Fibroblast of lung (primary cell): ENCODE measurements at places on chromosomes 6 and 20. TPM values are rescaled to one million over a fixed set of nuclear protein-coding genes. Genes with fewer than 3 reads are reported as not detected.

DNA sequence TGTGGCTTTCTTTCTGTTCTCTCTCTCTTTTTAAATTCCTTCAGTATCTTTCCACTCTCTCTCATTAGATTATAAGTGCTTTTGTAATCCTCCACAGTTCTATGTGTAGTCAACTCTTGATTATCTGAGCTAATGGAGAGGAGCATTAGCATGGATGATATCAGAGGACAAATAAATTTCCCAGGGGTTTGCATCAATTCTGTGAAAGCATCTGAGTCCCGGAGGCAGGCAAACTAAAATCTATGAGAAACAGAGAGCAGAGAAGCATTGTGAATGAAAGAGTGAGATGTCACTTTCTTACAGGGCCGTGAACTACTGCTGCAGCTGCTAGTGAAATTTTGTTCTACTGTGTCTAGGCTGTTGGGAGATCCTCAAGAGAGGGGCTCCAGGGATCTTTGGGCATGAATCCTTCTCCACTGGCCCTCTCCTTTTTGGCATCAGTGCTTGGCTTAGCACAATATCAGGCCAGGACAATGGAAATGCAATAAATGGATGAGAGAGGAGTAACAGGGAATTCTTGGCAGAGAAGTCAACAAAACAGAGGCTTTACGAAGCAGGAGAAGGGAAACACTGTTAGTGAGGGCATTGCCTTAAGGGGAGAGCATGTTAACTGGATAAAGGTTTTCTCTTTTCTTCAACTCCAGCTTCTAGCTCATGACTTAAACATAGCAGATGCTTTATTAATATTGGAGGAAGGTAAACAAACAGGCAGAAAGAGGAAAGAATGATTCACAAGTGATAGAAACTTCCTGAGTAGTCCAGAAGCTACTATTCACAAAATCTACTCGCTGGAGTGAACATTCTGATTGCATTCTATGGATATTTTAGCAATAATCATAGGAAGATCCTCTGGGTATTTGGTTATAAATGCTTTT lies 847.0 kb upstream of the MAP3K7 start:
- DNase-seq: peak; percentile 1

The PDSS2 gene
- 13.8 and 14.4 TPM in 2 replicates for polyA plus RNA-seq

DNA sequence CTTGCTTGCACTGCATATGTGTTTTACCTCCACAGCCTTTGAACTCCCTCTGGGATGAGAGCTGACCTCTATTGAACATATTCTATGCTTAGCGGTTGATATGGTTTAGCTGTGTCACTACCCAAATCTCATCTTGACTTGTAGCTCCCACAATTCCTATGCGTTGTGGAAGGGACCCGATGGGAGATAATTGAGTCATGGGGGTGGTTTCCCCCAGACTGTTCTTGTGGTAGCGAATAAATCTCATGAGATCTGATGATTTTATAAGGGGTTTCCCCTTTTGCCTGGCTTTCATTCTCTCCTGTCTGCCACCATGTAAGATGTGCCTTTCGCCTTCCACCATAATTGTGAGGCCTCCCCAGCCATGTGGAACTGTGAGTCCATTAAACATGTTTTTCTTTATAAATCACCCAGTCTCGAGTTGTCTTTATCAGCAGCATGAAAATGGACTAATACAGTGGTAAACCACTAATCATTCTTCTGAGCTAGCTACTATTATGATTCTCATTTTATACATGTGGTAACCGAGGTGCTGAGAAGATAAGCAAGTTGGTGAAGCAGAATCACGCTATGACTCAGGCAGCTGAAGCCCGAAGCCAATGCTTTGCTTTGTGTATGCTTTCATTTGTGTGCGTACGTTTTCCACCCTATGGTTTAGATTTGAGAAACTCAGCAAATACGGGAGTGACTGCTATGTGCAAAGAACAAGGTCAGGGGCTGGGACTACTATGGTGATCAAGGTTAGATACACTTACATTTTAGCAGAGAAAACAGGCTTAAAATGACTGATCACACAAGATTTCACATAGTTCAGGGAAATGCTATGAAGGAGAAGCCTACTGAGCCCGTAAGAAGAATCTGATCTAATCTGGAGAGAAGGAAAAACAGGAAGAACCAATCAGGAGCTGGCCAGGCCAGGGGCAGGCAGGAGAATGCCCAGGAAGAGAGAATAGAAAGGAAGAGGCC lies 363.5 kb downstream of the ESR1 start:
- peak; percentile 97 for DNase-seq

DNA sequence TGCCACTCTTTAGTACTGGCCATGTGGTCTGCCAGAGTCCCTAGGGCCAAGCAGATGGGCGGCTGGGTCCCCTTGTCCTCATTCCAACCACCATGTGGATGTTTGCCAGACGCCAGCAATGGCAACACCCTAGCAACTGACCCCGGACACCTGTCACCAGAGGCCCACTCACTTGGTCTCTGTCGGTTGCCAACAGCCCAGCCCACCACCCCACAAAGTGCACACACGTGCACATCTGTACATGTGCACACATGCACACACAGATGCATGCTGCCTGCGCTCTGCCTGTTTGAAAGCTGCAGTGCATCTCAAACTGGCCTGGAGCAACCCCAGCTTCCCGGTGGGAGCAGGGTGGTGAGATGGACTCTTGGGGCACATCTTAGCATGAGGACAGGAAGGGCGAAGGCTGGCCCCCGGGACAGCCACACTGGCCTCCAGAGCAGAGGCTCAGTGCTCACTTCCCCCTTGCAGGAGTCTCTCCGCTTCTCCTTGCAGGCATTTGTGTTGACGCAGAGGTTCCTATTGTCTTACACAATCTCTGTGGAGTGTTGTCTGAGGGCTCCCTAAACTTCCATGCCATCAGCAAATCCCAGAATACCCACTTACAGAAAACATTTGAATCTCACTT lies 54.0 kb downstream of the PSMG4 start:
- no peak for DNase-seq

DNA sequence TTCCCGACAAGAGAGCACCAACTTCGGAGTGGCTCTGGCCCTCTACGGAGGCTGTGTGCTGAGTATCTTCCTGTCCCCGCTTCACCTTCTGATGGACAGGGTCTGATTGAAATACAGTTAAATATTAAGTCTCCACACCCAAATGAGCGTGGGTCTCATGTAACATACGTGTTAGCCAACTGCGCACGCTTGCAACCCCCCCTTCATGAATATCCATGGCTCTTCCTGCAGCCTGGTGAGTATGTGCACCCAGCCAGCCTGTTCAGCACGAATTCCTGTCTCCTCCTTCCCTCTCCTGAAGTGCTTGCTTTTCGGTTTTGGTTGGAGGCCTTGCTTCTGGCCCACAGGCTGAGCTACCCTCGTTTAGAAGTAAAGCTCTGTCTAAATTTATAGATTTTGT lies 102.9 kb upstream of the FRMD1 start:
- DNase-seq: no peak

GRCh38 chr6:26532699-26533531 lies 5.3 kb upstream of the HMGN4 start:
- DNase-seq: peak; percentile 91

DNA sequence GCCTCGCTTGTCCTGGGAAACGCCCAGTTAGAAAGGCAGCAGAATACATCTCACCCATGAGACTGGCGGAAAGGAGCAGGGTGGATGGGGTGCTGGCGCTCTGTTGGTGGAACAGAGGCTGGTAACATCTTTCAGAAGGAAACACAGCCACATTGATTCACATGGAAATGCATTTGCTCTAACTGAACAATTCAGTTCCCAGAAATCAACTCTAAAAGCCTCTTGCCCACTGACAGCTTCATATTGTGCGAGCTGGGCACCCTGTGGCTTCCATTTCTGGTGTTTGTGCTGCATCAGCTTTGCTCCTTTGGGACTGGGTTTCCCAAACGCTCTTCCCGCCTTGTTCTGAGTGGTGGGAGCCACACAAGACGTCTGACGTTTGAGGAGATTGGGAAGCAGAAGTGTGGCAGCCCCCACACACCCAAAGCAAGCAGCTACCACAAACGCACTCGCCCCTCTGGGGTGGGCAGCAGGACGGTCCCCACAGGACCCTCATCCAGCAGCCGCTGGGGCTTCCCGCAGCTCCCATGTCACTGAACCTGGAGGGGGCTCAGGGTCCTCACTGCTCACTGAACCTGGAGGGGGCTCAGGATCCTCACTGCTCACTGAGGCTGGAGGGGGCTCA lies 229.5 kb downstream of the ERMARD start:
- no peak for DNase-seq

GRCh38 chr20:48262955-48263354 lies 477.7 kb upstream of the SULF2 start:
- no peak for DNase-seq

GRCh38 chr20:25706793-25707192 lies 10.1 kb upstream of the ZNF337 start:
- DNase-seq: no peak

The VNN1 gene
- polyA plus RNA-seq: not detected in 2 replicates
